ENCODE measurements at places on chromosomes 7 and 10.

DNA sequence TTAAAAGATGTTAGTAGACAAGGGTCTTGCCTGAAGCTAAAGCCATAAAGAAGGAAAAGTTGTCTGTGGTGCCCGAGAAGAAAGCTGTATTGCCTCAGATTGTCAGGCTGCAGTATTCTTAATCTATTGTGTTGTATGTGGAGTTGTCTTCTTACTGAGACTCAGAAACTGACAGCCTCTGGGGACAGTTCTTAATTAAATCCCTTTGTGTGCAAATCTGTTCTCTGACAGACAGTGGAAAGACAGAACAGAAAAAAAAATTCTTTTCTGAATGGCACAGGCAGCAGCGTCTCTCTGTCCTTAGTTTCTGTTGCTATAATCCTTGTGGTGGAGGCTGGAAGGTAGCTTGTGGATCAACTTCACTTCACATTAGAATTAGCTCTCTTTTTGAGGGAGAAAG lies 16.8 kb downstream of the VWC2 start:
- no peak for DNase-seq

GRCh38 chr10:23413629-23414089 lies 25.2 kb upstream of the OTUD1 start:
- DNase-seq: no peak

GRCh38 chr10:110432084-110432483 lies 65.6 kb upstream of the DUSP5 start:
- no peak for DNase-seq

DNA sequence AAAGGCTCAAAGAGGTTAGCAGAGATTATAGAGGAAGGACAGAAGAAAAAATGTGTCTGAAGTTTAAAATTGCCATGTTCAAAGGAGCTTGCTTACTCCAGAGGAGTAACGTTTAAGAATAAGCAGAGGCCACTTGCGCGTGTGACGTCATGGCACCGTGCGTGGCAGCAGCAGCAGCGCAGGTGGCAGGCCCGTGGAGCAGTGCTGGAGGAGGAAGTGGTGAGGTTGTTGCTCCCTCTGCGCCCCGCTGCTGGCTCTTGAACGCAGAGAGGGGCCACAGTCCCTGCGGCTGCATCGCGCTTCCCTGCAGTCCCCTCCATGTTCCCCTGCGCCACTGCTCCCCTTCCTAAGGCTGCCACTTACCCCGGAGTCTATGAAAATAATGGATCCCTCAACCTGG lies 37.5 kb downstream of the GDI2 start:
- DNase-seq: no peak

- DNase-seq: no peak
Observed at GRCh38 chr10:128161031-128161430, 34.8 kb upstream of the MKI67 start.

DNA sequence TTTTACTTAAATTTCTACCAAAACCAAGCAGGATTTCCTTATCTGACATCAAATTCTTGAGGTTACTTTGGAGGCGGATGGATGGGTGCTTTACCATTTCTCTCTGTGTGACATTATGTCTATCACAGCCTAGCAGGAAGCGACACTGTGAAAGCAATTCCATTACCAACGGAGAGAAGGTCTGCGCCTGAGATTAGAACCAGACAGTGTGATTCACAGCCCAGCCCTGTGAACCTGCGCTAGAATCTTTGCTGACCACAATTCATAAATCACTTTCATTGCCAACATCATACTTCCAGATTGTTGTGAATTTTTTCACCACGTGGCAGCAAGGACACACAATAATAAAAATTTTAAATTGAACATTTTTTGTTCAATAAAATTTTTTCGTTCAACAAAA lies 126.5 kb downstream of the CUBN start:
- no peak for DNase-seq

DNA sequence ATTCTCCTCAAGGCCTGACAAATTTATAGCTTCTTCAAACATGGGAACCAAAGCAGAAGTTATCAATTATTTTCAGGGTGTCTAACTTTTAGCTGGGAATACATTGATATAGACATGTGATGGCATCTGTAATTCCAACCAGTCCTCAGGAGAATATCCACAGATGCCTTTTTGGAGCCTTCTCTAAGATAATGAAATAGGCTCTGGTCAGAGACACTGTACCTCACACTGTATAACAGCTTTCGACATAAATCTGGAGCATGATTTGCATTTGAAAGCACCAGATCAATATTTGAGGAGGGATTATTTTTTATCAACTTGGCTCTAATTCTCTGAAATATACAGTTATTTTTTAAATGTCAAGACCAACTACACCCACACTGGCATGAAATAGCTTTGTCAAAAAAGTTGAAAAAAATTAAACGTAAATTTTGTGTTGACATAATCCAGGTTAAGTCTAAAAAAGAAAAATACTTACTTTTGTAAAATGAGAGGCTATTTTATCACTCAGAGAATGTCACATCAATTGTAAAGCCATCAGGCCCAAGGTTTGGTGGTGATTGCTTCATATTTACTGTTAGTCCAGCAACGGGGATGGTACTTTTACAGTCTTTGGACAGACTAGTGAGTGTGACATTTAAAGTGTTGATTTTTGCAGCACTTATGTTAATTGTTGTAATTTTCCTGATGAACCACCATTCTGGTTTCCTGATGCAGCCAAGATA lies 177.0 kb upstream of the SP8 start:
- no peak for DNase-seq

DNA sequence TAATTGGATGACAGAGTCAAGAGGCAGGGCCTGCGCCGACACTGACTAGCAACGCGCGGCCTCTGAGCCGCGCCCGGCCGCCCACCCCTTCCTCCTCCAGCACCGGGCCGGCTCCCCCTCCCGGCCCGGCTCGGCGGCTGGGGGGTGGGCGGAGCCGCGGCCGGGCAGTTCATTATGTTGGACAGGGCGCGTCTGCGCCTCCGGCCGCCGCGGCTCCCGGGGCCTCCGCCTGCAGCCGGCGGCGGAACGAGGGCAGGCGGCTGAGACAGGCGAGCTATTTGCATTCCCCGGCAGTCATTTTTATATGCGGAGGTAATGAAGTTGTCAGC lies 106.7 kb downstream of the SNX10 start:
- no peak for DNase-seq

DNA sequence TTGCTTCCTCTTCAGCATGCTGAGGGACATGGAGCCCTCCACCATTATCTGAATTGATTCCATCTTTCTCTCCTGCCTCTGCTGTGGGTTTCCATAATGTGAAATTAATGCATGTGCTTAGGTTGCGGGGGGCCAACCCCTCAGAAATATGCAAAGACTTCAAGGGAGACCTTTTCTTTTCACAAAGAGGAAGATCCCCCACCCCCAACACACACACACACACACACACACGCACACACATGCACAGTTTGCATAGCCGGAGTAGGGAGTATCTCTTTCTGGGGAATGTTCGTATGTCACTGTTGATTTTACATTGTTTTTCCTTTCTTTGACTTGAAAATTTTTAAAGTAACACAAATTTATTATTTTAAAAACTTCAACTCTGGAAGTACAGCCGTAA lies 193.5 kb downstream of the MGMT start:
- DNase-seq: no peak

- DNase-seq: no peak
Observed at GRCh38 chr10:84398696-84399095, 70.3 kb downstream of the CCSER2 start.

- DNase-seq: no peak
Observed at GRCh38 chr7:42947521-42947920, 15.3 kb downstream of the MRPL32 start.

GRCh38 chr7:542713-543500 lies 23.3 kb upstream of the PDGFA start:
- DNase-seq: no peak

DNA sequence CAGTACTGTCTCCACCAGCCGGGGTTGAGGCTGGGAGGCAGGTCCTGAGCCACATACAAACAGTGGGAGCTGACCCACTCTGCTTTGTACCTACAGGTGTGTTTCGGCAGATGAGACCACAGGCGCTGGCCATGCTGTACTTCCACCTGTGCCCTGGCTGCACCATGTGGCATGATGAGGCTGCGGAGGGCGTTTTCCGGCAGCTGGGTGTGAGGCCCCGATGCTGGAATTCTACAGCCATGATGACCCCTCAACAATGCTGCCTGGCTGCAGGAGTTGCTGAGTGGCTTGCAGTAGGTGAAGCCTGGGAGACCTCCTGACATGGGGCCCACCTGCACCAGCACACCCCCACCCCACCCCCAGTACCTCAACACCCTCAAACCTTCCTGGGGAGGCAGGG lies 18.0 kb downstream of the IMPDH1 start:
- no peak for DNase-seq

DNA sequence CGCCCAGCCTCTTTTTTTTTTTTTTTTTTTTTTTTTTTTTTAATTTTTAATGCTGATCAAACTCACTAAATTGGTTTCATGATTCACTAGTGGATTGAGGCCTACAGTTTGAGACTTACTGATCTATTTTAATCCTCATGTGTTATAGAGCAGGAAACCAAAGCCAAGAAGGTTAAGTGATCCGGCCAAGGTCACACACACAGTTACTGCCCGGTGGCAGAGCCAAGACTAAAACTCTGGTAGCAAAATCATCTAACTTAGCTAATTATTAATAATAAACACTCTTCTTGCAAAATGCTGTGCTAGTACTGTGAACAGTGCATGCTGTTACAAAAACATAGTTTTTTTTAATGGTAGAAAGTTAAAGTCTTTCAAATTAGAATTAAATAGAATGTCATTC lies 188.3 kb upstream of the NFE2L3 start:
- DNase-seq: no peak

GRCh38 chr7:81383846-81384245 lies 386.0 kb downstream of the HGF start:
- no peak for DNase-seq

DNA sequence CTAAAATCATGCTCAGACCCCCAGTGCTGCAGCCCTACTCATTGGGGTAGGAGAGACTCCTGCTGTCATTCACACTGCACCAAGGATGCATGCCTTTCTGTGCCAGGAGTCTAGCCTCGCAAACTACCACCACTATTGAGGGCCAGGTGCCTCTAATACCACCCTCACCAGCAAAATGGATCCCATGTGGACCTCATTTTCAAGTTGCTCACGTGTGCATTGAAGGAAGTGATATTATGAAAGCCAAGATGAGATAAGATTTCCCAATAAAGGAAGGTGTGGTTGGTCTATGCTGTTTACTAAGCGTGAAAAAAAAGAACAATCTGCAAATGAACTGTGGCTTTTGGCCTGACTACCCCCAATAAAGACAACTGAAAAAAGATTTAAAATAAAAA lies 7.2 kb upstream of the LAMTOR4 start:
- no peak for DNase-seq

DNA sequence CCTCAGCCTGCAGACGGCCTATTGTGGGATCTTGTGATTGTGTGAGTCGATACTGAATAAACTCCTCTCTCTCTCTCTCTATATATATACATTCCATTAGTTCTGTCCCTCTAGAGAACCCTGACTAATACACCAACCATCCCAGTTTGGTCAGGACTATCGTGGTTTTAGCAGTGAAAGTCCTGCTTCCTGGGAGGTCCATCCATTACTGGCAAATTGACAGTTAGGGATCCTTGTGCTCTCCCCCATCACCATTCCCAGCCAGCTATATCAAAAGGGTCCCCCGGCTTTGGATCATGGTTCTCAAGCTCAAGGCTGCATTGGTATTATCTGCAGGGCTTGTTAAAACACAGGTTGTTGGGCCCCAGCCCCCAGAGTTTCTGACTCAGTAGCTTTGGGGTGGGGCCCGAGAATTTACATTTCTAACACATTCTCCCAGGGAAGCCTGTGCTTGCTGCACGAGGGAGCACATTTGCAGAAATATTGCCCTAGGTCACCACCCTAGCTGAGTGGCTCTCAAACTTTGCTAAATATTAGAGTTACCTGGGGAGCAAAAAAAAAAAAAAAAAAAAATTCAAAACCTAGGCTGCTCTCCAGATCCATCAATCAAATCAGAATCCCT lies 899.1 kb upstream of the AUTS2 start:
- DNase-seq: no peak

DNA sequence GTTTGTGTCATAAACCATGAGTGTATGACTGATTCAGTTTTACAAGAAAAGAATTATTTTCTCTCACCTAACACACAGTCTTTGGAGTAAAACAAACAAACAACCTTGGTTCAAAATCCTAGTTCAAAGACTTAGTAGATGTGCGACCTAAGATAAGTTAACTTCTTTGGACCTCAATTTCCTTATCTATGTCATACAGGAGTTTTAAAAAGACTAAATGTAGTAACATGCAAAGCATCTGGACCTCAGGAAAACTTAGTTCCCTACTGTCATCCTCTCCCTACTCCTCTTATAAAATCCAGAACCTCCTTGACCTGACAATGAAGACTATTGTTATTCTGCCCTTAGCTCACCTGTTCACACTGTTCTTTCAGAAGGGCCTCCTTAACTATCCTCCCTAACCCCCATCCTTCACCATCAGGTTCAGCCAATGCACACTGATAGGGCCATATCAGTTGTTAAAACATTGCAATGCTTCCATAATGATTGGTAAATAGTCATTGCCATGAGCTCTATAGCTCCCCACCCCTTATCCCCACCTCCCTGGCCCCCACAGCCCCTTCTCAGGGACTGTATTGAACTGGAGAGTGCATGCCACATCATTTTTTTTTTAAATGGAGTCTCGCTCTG lies 28.8 kb upstream of the CCNJ start:
- DNase-seq: no peak

DNA sequence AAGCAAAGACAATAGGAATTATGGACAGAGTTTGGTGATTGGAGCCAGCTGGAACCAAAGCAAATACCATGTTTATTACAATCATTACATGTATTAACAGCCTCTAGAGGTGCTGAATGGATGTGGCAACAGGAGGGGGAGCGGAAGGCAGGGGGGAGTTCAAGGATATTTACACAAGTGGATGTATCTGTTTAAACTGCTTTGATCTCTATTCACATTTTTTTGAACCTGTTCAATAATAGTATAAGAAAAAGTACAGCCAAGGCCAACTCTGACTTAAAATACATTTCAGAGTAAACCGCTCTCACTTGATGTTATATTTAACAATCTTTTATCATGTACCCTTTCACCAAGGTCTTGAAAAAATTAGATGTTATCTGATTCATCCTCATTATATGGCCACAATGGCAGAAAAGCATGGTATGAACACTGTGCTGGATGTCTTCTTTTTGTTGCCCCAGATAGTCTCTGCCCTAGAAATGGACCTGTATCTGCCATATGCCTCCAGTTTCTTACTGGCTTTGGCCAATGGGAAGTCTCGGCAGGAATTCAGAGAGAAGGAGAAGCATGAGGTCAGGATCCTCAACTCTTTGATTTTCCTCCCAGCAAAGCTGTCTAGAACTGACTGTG lies 88.2 kb upstream of the FAM133B start:
- DNase-seq: no peak

GRCh38 chr7:80017101-80017698 lies 117.4 kb upstream of the GNAI1 start:
- no peak for DNase-seq

DNA sequence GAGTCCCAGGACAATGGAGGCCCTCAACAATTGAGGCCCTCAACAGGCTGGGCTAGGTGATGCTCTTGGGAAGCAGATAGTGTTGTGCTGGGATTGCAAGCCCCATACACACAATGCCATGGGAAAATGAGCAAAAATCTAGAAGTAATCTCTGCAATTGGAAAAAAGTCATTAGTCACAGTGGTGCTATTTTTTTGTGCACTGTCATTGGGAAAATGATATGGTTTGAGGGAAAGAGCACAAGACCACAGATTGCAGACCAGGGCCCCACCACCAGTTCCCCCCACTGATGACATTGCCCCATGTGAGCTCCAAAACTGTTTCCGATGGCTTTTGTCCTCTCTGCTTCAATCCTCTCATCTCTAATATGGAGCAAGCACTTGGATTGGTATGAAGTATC lies 1.9 kb downstream of the KCTD7 start:
- no peak for DNase-seq

- no peak for DNase-seq
Observed at GRCh38 chr10:116352125-116352524, 27.9 kb downstream of the CCDC172 start.

Measured in NCI-H2081 treated with DMSO at 0.1 percent for 48 hours (cell line).